ENCODE measurements at places on chromosomes 3 and 15.

DNA sequence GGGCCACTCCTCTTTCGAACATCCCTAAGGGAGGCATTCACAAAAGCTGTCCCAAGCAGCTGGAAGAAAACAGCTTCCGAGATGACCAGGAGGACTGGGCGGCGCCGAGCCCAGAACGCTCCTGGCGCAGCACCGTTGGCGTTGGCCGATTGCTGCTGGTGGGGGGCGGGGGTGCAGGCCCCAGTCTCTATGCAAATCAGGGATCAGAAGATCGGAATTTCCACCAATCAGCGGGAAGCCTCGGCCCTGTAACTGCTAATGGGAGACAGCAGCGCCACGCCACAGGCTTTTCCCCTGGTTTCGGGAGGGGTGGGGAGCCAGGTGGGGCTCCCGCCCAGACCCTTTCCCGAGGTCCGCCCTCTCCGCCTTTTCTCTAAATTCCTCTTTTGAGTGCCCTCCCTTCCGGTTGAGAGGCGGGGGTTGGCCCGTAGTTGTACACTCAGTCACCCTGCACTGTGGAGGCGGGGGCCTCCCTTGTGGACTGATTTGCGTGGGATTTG, 27.0 kb downstream of the HMCES start:
- peak; percentile 48 for DNase-seq

DNA sequence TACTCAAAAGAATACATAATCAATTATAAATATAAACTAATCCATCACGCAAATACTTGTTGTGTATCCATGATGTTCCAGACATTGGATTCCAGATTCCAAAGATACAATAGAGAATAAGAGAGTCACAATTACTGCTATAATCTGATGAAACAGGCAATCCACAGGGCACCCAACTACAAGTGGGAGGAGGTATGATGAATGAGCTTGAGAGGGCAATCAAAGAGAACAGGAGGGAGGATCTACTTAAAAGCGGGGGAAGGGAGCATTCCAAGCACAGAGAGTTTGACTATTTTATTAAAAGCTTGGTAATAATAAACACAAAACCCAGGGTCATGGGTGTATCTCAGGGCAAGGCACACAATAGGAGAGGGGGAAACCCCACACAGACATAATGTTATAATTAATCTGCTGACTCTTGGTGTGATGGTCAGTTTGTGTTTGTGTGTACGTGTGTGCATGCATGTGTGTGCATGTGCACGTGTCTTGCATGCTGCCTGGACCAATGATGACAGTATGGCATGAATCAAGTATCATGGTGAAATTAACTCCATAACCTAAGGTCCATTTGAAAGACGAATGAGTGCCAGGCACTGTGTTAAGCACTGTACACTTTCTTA, 325.4 kb upstream of the WNT5A start:
- DNase-seq, result no peak

DNA sequence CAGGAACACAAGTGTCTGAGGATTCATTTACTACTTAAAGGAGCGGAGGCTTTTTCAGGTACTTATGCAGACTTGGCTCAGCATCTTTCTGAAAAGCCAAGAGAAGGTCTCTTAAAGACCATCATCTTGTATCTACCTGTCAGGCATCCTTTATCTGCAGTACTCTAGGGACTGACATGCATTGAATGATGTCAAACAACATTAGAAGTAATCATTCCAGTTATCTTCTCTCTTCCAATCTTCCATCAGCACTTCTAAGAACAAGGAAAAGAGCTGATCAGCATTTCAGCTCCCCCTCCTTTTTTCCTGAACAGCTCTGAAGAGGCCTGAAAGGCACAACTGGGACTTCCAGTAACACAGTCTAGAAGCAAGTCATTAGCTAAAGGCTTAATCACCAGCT, 214.8 kb downstream of the KCNH8 start:
- DNase-seq, result no peak

DNA sequence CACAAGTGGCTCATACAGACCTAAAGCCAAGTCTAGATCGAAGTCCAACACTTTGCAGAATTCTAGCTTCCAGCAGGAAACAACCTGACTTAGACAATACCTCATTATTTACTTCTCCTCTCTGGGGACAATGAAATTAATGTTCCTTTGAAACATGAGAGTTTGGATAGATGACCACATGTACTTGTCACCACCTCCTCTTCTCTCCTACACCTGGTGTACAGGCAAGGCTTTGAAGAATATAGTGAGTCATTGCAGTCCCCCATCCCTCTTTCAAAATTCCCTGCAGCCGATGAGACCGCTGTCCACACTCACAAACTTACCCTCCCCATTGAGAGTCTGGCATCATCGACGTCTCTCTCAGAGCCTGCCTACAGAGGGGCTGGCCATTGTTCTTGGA, 189.0 kb upstream of the HES1 start:
- DNase-seq, result no peak

- no peak for DNase-seq
Measured at GRCh38 chr3:5013021-5013906, 34.0 kb downstream of the BHLHE40 start.

- no peak for DNase-seq
Measured at GRCh38 chr3:4019501-4019900, 220.3 kb downstream of the LRRN1 start.

DNA sequence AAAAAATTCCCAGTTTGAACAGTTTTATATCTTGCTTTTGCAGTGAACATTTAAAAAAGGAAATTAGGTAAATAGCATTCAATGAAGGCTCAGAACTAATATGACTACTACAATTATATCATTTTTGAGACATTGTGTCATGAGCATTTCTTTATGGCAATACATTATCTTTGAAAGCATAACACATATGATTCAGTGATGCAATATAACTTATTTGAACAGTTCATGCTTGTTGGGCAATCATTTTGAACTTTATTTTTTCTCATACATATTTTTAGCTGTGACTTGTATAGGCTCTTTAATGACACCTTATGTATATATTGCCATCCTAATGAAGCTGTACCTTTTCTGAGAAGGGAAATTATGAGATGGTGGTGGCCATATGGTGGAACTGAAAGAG, 828.6 kb upstream of the NR2F2 start:
- DNase-seq, result no peak

GRCh38 chr3:179069762-179070390, 1.7 kb downstream of the ZMAT3 start:
- DNase-seq, result peak; percentile 51

GRCh38 chr3:67468511-67468910, 185.9 kb downstream of the SUCLG2 start:
- peak; percentile 7 for DNase-seq

- no peak for DNase-seq
Measured at GRCh38 chr15:93852761-93853160, 378.6 kb upstream of the MCTP2 start.

DNA sequence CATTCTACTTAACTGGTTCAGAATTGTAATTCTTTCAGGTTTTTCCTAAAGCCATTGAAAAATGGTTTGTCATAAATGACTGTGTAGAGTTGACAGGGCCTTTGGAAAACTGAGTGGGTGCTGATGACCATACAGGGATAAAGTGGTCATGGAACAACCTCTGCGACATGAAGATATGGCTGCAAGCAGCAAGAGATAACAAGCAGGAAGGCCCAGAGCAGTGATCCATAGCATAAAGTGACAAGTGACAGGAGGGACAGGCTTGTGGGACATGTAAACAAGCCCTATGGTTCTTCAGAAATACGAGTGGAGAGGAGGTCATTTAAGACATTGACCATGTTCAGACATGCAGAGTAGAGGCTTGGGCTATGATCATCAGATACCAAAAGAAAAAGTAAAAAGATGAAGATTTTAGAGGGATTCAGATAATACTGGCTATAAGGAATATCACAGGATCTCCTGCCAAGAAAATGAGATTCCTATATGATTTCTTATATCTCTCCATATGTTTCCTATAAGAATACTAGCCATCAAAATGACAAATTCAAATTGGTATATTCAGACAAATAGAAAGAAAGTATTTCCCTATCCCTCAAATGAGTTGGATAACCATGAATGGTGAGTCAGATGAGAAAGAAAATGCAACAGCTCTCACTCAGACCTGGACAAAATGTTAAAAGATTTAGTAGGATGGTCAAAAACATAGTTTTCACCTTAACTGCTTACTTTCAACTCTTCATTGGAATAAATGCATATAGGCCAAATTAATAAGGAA, 827.6 kb upstream of the CFAP20DC start:
- no peak for DNase-seq

DNA sequence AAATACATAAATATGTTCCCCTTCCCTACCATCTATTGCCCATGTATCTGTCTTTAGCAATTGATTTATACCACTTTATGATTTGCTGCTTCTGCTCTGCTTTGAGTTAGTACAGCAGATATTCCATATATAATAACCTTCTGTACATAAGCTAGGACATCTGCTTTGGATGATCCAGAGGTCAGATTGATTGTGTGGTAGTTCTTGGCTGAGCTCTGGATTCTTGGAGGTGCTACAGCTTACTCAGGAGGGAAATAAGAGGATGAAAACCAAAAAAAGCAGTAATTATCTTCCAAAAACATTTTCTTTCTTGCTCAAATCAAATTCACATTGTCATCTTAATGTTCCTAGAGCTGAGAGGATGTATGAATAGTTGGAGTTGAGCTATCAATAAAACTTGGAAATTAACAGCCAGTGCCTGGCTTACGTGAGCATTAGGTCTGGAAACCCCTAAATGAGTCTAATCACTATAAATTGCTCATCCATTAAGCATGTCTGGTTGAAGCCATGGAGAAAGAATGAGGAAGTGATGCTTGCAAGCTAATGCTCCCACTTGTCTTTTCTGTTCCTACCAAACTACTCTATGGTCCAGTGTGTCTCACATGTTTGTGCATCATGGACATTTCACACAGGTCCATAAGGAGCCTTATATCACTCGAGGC, 36.3 kb upstream of the TMEM42 start:
- peak; percentile 78 for DNase-seq

- no peak for DNase-seq
Measured at GRCh38 chr3:100999160-100999559, 5.9 kb upstream of the ABI3BP start.

DNA sequence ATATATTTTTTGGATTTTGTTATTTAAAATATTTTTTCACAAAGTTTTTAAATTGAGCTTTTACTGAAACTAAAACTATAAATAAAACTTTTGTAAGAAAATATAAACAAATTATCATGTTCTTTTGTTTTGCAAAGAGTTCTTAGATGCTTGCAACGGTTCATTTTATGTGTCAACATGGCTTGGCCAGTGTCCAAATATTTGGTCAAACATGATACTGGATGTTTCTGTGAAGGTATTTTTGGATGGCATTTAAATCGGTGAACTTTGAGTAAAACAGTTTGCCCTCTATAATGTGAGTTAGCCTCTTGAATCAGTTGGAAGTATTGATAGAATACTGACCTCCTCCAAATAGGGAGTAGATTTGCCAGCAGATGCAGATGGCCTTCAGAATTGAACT, 612.6 kb upstream of the NECTIN3 start:
- no peak for DNase-seq

GRCh38 chr15:74393423-74393822, 26.0 kb upstream of the CYP11A1 start:
- no peak for DNase-seq

- DNase-seq, result peak; percentile 20
Measured at GRCh38 chr3:13308380-13308801, 111.7 kb downstream of the NUP210 start.

- no peak for DNase-seq
Measured at GRCh38 chr3:170815340-170815739, 54.7 kb downstream of the RPL22L1 start.

GRCh38 chr3:112293368-112294321, at the start of gene SLC9C1:
Gene SLC9C1 (minus strand): TSS chr3:112294216. CDS start chr3:112286791, 7,425 bp downstream.
- peak; percentile 80 for DNase-seq

DNA sequence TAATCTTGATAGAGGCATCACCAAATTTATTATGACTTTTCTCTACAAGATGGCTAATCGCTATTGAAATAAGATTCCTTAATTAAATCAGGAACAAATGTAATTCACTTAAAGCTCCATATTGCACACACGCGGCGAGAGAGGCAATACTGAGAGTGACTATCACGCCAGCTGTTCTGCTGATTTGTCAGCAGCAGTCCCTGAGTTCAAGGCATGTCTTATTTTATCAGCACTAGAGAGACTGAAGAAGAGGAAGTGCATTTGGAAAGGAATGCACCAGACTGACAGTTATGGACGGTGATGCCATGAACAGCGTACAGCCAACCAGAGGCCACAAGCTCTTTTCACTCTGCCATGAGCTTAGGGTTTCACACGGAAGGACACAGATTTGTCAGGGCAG, 83.6 kb upstream of the SLCO3A1 start:
- DNase-seq, result no peak

- no peak for DNase-seq
Measured at GRCh38 chr3:61758839-61759238, 197.5 kb downstream of the PTPRG start.

- no peak for DNase-seq
Measured at GRCh38 chr3:13540297-13540995, 8.5 kb upstream of the FBLN2 start.

GRCh38 chr3:18774319-18775088, 349.4 kb upstream of the SATB1 start:
- DNase-seq, result no peak

DNA sequence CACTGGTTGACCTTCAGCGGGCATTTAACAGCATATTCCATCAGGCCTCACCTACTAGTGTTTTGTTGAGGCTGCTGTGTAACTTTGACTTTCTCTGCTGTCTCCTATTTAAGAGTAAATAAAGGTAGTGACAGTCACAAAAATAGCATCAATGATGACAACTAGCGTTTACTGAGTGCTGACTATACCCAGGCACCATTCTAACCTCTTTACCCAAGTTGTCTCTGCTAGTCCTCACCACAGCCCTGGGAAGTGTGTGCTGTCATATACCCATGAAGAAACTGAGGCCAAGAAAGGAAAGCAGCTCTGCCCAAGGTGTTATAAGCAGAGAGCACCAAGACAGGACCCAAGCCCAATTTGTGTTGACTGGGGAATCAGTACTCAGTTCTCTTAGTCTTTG, 286.4 kb upstream of the CTDSPL start:
- no peak for DNase-seq

DNA sequence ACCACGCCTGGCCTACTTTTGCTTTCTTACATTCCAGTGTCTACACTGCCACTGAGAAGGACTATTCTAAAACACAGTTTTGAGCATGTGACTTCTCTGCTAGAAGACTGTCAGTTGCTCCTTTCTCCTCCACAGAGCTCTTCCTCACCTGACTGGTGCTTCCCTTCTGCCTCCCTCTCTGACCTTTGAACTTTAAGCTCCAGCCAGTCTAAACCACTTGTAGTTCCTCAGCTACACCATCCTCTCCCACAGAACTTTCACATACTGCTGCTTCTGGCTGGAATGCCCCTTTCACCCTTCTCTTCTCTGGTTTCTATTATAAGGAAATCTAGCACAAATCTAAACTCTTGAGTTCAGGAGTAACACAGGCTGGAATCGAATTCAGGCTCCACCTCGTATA, 9.1 kb downstream of the NCEH1 start:
- no peak for DNase-seq

- DNase-seq, result no peak
Measured at GRCh38 chr15:35465783-35466182, 80.2 kb downstream of the DPH6 start.
